NCI-H524 treated with DMSO at 0.1 percent for 48 hours (cell line): ENCODE measurements at places on chromosomes 2 and 18.

GRCh38 chr2:136718273-136718672 lies 47.1 kb upstream of the THSD7B start:
- DNase-seq = no peak

- DNase-seq = no peak
Measured at GRCh38 chr18:13796515-13796914, 27.4 kb upstream of the MC5R start.

GRCh38 chr2:29382486-29382885 lies 267.3 kb downstream of the CLIP4 start:
- DNase-seq = no peak

GRCh38 chr18:24055009-24055804 lies 40.7 kb downstream of the TTC39C start:
- no peak for DNase-seq

DNA sequence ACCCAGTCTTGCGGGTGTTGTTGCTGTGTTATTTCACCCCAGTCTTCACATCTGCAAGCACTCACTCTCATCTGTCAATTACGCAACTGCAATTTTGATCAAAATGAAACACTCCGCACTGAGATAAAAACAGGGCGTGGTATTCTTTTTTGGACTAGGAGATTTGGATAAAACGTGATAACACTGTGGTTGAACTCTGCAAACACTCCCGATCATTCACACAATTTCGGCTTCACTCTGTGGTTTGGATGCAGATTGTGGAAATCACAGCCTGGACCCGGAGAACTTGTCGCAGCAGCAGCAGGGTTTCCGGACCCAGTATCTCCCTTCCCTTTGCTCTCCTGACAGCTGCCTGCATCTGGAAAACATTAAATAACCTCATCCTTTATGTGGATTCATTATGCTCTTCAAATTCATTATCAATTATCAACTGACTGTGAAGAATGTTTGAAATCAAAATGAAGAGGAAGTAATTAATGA lies 49.4 kb upstream of the APCDD1 start:
- no peak for DNase-seq

GRCh38 chr2:159620796-159621195 lies 4.4 kb upstream of the BAZ2B start:
- DNase-seq = no peak

DNA sequence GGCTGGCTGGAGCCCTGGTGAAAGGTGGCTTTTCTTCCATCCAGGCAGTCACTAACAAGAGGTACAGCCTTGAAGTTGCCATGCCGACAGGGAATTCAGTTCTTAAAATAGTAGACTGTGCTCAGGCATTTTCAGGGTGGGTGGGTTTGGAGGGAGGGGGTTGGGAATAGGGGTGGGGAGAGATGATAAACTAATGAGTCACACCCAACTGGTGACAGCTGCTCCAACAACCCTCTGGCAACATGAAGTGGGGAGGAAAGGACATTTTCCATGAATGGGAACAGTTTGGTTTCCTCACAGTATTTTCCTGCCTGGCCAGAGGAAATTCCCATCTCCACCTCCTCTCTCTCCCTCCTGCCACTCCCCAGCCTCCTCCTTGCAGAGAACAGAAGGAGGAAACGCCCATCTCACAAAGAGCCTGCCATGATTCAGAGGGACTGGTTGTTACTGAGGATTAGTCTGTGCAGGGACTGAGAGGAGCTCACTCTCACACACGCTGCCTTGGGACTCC lies 113.0 kb upstream of the SLC1A4 start:
- DNase-seq = peak; percentile 48

DNA sequence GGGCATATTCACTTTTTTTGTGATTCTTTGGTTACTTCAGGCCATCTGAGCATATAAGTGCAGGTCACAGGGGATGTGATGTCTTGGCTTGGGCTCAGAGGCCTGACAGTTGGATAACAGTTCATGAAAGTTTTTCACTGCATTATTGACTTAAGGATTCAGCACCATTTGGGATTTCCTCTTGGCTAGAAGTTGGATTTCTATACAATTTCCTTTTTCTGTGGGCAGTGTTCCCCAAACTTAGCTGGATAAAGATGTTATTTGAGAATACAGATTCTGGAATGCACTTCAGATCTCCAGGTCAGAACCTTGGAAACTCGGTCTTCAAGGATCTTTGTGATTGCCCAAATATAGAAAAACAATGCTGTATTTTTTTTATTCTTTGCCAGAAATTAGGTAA lies 78.0 kb downstream of the GALNT3 start:
- no peak for DNase-seq

DNA sequence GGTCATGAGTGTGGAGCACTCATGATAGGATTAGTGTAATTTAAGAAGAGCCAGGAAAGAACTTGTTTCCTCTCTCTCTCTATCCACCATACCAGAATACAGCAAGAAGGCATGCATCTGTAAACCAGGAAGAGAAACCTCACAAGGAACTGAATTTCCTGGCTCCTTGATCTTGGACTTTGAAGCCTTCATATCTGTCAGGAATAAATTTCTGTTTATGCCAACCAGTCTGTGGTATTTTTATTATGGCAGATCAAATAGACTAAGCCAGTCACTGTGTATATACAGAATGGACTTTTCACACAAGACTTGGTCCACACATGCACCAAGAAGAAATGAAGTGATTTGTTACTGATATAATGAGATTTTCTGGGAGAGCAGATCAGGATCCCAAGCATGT lies 930.1 kb upstream of the TMEFF2 start:
- DNase-seq = no peak

DNA sequence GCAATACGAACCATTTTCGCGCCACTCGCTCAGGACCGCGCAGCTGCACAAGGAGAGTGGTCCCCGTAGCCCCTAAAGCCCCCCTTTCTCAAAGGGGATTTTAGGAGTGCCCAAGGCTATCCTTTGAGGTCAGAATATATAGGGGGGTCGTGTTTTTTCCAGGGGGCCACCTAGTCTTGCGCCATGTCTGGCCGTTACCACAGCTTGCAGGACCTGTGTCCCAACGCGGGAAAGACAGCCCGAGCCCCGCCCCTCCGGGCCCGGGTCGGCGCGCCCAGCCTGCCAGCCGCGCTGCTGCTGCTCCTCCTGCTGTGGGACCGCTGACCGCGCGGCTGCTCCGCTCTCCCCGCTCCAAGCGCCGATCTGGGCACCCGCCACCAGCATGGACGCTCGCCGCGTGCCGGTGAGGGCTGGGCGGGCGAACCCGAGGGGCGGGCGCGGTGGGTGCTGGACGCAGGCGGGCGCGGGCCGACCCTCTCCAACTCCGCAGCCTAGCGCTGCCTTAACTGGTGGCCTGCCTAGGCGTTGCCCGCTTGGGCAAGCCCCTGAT lies at the start of gene CDCA7:
CDCA7 (plus strand) TSS at position 291 of the 550 bp plus-strand sequence; CDS start at position 383, 92 bp downstream.
- peak; percentile 12 for DNase-seq

GRCh38 chr18:36108601-36109000 lies 20.5 kb downstream of the SLC39A6 start:
- DNase-seq = no peak

- peak; percentile 80 for DNase-seq
Measured at GRCh38 chr2:67649331-67650261, 252.5 kb downstream of the ETAA1 start.

GRCh38 chr2:208101716-208102631 lies 22.4 kb downstream of the CRYGD start:
- DNase-seq = no peak

DNA sequence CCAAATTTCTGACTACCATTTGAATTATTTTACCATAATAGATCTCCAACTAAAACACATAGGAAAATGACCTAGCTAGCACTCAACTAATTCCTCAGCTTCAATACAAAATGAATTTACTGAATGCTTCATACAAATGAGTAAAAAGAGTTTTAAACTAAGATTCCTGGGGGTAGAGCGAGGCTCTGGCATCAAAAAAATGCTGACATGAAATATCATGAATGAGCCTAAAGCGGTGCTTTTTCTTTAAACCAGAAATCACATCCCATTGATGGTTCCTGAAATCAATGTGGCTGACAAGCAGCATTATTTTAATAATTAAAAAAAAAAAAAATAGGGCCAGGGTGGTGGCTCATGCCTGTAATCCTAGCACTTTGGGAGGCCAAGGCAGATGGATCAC lies 32.1 kb downstream of the WDR33 start:
- no peak for DNase-seq

DNA sequence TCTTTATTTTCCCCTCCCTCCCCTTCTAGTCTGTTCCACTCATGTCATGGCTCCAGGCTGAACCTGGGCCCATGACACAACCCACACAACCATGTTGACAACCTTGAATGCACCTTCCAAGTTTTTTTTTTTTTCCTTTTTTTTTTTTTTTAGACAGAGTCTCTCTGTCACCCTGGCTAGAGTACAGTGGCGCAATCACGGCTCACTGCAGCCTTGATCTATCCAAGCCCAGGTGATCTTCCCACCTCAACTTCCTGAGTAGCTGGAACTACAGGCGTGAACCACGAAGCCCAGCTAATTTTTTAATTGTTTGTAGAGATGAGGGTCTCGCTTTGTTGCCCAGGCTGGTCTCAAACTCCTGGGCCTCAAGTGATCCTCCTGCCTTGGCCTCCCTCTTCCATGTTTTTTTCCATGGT lies 21.9 kb upstream of the ROCK2 start:
- DNase-seq = no peak

GRCh38 chr2:165573534-165574461 lies 104.3 kb downstream of the CSRNP3 start:
- DNase-seq = peak; percentile 67

GRCh38 chr18:55511277-55511676 lies 76.7 kb downstream of the TCF4 start:
- DNase-seq = no peak

DNA sequence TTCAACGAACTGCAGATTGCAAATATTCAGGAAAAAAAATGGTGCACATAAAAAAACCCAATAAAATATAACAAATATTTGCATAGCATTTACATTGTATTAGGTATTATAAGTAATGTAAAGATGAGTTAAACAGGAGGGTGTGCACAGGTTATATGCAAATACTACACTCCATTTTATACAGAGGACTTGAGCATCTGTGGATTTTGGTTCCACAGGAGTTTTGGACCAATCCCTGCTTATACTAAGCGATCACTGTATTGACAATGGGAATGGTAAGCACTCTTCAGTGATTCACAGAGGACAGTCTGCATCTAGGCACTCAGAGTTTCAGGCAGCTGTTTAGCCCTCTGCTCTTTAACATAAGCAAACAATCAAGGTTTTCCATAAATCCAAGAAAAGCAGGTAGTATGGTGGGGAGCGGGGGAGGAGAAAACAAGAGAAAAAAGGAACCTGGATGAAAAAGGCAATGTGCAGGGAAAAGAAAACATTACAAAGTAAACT lies 206.0 kb upstream of the PARD3B start:
- DNase-seq = no peak

- no peak for DNase-seq
Measured at GRCh38 chr18:8329186-8329771, 280.0 kb upstream of the RAB12 start.

- no peak for DNase-seq
Measured at GRCh38 chr18:49933530-49934128, 120.3 kb upstream of the ACAA2 start.

DNA sequence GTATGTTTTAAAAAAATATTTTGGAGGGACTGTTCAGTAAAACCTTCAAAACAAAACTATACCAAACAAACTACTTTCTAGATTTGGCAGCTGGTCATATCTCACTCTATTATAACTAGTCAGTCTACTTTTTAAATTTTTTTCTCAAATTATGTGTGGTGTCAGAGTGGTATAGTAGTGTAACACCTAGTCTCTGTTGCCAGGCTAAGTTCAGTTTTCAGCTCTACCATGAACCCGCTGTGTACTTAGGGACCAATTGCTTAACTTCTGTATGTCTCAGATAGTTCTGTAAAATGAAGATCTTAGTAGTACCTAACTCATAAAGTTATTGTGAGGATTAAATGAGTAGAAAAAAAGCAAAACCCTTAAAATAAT lies 54.3 kb downstream of the GPD2 start:
- DNase-seq = no peak

DNA sequence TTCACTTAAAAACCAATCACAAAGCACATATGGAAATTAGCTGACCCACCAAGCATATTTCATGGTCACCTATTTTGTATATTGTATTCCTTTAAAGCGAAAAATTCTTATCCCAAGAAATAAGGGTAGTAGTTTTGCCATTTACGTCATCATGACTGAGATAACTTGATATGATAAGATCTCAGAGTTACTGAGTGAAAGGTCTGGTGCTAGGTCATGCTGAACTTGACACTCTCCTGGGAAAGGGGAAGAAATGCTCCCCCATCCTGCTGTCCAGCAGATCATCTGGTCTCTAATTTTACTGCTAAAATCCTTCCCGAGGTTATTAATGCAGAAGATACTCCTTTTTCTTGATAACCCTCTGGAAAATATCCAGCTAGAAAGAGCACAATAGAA lies 78.3 kb downstream of the BCL2 start:
- DNase-seq = no peak

DNA sequence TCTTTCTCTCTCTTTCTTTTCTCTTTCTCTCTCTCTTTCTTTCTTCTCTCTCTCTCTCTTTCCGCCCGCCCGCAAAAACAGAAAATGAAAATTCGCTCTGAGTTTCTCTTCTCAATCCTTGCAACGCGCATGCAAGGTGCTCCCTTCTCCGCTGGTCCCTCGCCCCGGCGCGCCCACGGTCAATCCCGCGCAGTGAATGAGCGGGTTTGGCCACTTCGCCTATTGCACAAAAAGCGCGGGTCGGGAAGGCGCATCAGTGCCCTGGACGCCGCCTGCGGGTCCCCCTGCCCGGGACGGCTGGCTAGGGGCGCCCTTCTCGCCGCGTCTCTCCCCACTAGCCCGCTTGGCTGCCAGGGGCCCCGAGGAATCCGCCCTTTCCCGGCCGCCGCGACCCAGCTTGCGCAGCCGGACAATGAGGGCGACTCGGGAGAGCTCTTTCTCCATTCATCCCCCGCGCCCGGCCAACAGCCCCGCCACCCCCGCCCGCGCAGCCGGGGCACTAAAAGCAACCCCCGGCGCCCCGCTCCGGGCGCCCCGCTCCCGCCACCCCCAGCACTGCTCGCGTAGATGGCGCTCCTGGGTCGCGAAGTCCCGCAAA lies 706 bp downstream of the LAMA1 start:
- no peak for DNase-seq

GRCh38 chr2:239293775-239294430 lies 106.9 kb downstream of the HDAC4 start:
- no peak for DNase-seq

DNA sequence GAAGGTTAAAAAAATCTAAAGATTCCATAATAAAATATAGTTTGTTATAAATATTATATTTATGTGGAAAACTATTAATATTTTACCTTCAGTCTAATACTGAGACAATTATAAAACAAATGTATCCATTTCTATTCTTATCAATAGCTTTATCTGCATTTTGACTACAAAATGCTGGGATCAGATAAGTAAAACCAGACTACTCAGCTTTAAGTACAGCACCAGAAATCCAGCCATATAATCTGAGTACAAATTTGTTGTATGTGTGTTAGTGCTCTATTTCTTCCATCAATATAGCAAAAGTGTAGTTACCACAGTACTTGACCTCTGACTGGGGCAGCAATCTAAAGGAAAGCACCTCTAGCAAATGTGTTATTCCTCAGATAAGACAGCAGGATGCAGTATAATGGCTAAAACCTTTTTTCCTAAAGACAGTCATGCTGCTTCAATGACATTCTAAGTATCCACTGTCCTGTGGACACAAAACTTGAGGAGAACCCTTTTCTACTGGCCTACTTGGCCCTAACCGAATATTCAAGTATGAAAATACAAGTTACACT lies 68.1 kb downstream of the OLA1 start:
- no peak for DNase-seq

GRCh38 chr2:176432434-176432833 lies 163.2 kb downstream of the MTX2 start:
- no peak for DNase-seq
